GM23248 (cell line): ENCODE measurements at places on chromosomes 7 and 10.

DNA sequence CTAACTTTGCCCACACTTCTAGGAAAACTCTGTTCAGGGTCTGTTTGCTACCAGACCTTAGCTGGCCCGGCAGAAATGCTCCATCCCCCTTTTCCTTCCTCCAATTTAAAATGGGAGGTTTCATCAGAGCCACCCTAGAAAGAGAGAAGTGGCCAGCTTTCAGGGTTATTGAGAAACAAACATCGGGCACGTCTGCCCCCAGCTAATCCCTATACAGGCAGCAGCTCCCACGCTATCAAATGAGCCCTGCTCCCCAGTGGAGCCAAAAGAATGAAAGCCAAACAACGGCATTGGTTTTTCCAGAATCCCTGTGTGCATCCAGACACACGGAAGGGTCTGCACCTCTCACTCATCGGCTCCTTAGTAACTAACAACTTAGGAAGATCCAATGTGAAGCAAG is 132.5 kb downstream of the GRID1 start:
- DNase-seq = no peak

GRCh38 chr7:150962553-150963399 is 15.3 kb downstream of the KCNH2 start:
- DNase-seq = peak; percentile 72

- DNase-seq = no peak
These were observed 71.8 kb upstream of the GSDME start for GRCh38 chr7:24828891-24829661.

GRCh38 chr10:33055625-33056024 is 97.6 kb upstream of the ITGB1 start:
- DNase-seq = peak; percentile 63

- no peak for DNase-seq
These were observed 9.6 kb upstream of the VIPR2 start for GRCh38 chr7:159154243-159154642.

DNA sequence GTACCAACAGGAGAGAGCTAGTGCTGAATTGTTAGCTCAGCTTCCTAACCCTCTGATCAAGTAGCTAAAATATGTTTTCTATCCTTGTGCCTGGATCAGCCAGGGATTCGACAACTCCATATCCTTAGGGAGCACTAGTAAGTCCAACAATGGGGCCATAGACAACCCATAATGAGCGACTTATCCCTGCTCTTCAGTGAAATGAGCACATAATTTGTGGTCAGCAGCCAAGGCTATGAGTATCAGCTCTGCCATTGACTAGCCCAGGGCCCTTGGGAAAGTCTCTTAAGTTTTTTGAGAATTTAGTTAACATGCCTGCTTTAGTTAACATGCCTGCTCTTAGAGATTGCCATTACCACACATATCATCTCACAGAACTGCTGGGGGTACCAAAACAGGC is 39.3 kb downstream of the COL1A2 start:
- DNase-seq = peak; percentile 83

- DNase-seq = no peak
These were observed 76.1 kb downstream of the PROSER2 start for GRCh38 chr10:11899067-11899876.

DNA sequence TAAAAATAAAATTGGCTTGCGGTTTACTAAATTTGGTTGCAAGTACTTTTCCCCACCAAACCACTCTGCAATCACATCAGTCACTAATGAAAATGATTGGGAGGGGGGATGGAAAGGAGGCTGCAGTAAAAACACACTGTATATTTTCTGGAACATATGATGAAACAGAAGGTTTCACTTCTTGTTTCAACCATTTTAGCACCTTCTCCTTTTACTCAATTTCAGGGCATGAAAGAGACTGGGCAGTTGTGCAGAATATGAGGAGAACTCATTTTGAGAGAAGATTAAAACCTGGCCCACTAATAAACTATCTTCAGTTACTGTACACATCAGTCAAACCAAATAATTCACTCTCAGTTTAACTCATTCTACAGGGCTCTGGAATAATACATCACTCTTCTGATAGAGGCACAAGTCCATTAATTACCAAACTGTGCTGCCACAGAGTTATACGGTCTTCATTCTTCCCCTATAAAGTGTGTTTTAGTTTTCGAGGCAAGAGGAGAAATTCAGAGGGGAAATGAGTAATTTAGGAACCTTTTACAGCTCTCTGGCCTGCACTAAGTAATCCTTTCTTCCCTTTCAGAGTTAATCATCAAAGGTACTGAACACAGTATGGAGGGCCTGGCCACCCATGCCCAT is 25.5 kb downstream of the JAZF1 start:
- peak; percentile 47 for DNase-seq

- no peak for DNase-seq
These were observed 100.2 kb downstream of the PTPRE start for GRCh38 chr10:128007056-128007455.

GRCh38 chr10:7168414-7168813 is 242.4 kb downstream of the SFMBT2 start:
- DNase-seq = no peak

DNA sequence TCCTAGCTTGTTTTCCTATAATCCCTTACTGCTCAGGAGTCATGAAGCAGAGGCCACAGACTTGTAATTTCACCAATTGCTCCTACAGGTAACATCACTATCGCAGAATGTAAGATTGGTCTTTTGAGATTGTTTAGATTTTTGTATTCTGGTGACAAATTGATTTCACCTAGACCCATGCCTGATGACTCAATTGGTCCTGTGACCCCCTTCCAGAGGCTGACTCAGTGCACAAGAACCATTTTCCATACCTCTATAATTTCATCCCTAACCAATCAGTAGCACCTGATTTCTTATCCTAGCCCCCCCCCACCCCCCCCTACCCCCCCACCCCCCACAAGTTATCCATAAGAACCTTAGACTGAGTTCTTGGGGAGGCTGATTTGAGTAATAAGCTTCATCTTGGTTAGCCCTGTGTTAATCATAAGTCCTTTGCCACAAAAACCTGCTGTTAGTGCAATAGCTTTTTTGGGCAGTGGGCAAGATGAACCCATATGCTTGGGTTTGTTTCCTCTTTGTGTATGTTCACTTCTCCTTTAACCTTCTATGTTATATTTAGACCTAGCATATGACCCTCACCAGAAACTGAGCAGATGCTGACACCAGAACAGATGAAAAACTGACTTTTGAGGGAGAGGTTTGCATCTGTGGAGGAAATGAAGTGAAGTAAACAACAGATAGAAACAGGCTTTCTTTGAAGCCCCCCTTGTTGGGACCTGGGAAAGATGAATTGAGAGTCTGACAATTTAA is 187.1 kb downstream of the KIF20B start:
- no peak for DNase-seq

DNA sequence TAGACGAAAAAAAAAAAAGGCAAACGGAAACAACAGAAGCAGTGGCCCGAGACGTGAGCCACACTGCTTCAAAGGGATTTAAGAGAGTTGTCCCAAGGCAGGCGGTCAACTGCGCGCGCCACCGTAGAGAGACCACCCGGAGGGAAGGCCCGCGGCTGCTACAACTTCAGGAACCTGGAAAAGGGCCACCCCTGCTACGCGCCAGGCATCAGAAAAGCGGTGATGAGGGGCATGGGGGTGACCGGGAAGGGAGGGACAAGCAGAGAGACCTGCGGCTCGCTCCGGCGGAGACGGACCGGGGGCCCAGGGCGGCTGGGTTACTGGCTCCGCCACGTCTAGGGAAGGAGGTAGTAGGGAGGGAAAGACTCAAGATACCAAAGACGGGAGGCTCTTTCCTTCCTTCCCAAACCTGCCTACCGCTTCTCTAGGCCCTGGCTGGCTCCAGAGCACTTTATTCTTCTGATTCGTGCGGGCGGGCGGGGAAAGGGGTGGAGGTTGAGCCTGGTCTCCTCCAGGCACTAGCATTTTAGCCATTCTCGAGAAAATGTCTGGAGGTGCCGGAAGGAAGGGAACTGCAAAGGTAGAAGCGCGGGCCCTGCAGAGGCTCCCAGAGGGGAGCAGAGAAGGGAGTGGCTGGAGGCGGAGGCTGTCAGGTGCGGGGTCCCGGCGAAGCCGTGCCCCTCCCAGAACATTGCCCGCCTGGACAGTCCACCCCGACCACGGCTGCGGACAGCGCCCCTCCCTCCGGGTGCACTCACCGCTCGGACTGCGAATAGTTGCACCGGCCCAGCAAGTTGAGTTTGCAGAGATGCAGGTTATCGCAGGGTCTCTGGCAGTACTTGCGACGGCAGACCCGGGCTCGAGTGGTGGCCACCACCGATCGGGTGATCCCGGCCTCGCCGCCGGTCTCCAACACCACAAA is 993 bp downstream of the ZC3HAV1 start:
- peak; percentile 55 for DNase-seq

DNA sequence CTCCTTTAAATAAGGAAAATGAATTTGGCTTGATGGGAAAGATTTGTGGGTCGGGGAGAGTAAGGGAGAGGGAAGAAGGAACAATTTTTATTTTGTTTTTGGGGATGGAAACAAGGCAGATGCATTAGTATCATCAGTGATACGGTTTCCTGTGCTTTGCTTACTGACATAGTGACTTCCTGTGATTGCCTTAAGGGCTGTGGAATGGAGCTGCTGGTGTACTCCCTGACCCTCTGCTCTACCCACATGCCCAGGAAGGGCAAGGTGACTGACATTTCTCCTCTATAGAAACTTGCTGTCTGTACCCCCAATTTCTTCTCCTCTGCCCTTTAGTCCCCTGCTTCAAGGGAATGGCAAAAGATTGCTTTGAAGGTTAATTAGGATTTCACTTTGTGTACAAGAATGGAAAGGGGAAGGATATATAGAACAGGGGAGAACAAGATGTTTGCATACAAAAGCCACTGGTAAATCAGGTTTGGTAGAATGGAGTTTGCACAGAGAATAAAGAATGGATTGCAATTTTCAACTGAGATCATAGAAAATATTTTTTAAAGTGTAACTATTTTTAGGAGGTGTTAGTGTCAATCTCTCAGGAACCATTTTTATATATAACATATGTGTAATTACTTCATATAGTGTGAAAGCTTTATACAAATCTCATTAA is 129.0 kb upstream of the AGR3 start:
- DNase-seq = no peak

GRCh38 chr7:18509481-18509880 is 13.9 kb downstream of the HDAC9 start:
- no peak for DNase-seq

DNA sequence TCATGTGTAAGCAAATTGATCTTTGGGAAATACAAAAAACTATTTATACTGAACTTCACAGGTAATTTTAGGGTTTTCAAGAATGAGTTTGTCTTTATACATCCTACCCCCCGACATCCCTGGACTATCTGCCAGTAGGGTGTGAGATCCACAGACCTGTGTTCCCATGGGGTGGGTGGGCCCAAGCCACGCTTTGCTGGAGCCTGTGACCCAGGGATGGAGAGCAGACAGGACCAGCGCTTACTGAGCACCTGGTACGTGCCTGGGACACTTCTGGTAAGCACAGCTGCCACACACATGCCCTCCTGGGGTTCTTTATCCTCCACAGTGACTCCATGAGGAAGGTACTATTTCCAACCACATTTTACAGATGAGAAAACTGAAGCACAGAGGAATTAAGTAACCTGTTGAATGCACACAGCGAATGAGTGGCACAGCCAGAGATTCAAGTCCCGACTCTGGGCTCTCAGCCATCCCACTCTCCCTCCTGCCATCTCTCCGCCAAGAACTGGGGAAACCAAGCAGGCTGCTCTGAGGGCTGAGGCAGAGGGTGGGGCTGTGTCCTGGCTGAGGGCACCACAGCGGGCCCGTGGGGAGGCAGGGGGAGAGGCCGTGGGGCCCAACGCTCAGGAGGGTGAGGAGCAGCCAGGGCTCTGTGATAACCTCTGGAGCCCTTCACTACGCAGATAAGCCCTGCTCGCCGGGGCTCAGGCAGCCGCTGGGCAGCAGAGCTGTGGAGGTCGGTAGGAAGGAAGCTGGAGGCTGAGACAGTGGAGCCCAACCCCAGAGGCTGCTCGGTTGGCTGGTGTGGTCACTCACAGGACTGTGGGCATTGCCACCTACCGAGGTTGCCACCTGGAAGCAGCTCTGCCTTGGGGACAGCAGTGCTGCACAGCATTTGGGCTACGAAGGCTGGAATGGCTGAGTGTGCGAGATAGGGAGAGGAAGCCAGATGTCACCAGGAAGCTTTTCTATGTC is 124.2 kb downstream of the ARHGAP22 start:
- no peak for DNase-seq

- no peak for DNase-seq
These were observed 221.1 kb downstream of the SNX10 start for GRCh38 chr7:26512737-26513136.

DNA sequence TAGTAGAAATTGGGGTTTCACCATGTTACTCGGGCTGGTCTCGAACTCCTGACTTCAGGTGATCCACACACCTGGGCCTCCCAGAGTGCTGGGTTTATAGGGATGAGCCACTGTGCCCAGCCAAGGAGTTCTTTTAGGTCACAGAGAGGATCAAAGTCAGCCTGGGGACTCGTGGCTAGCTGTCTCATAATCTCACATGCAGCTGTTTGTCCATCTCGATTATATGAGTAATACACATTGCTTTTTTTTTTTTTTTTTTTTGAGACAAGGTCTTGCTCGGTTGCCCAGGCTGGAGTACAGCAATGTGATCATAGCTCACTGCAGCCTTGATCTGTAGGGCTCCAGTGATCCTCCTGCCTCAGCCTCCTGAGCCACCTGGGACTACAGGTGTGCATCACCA is 2.2 kb downstream of the IFT22 start:
- peak; percentile 18 for DNase-seq

DNA sequence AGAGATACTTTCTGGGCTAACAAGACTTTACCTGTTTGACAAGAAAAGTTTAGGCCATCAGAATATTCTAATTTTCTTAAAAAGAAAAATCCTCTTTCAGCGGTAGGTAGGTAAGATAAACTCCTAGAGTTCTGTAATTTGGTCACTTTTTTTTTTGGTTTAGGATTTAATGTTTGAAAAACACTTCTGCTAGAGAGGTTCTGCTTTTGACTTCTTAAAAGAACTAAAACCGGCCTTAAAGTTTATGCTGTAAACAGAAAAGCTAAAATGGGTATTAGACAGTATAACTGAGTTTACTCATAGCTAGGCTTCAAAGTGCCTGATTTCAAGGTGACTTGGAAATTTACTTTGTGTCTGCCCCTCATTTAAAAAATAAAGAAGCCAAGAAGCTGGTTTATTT is 21.7 kb upstream of the KMT2E start:
- no peak for DNase-seq
